Right kidney (tissue), 9 donors: ENCODE measurements at places on chromosomes 5 and 9.

GRCh38 chr5:81759632-81760005, 8.7 kb upstream of the SSBP2 start:
- DNase-seq = no peak

DNA sequence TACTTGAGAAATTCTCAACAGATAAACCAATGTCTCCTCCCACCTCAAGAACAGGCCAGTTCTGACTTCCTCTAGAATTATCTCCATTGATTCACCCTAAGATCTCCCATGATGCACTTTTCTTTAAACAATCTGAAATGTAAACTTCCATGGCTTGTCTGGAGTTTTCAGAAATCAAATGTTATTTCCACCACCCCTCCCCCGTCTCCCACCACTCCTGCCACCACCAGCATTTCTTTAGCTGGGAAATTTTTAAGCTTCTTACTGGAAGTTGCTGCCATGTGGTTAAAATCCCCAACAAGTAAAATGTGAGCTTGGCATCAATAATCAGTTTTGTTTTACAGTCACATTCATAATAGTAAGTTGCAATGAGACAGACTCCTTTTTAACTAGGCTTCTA, 32.8 kb upstream of the BASP1 start:
- DNase-seq = no peak

GRCh38 chr5:33684496-33685159, 207.2 kb downstream of the ADAMTS12 start:
- DNase-seq = no peak

GRCh38 chr5:67259548-67260215, 63.1 kb upstream of the CD180 start:
- DNase-seq = no peak

DNA sequence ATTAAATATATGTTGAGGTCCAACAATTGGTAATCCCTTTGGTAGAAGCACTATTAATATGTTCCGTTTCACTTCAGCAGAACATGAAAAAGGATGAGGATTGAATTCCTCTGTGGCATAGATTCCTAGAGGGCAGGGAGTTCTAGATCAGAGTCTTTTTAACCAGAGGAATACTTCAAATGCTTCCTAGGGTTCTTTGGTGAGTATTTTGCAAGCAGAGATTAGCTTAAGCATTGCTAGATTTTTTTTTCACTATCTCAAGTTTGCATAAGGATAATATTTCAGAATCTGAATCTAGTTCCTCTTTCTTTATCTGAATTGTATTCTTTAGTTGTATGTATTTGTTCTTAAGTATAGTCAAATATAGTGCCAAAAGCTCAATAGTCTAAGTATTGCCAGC, 116.6 kb upstream of the ADAMTSL1 start:
- no peak for DNase-seq

DNA sequence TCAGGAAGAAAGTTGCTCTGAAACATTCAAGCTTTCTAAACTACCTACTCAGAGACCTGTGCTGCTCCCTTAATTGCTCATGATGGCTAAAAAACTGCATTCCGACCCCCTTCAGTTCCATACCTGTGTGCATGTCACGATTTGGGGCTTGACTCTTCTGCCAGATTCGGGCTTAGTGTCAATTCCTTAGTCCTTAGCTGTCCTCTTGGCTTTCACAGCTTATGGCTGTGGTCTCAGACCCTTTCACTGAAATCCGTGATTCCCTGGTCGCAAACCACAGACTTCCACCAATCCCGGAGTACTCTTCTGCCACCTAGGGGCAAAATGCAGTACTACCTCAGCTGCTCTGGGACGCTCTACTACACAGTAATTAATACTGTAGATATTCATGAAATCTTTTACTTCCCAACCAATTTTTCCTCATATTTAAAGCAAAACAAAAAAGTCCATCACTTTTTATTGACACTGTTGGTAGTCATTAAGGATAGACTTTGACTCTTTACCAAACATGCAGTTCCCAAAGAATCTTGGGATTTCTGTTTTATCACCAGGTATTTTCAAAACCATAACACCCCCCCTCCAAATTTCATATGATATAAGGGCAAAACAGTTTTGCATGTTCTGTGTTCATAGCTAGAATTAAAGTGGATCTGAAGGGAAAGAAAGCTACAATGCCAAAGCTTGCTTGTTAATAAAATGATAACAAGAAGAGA, 617.4 kb downstream of the SLCO4C1 start:
- DNase-seq = peak; percentile 54

DNA sequence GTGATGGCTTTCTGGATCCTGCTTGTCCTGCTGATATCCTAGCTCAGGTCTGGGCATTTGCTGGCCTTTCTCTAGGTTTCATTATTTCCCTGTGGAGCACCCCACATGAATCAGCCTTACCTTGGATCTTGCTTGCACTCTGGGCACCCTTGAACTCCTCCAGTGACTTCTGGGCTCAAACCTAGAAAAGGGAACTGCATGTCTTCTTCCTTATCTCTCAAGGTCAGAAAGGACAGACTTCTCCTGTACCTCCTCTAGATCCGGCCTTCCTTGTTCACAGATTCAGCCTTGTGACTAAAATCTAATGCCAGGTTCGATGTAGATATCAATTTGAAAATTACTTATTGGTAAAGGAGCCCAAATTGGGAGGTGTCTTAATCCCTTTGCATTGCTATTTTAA, 267.9 kb downstream of the PARP8 start:
- DNase-seq = no peak

- DNase-seq = no peak
Observed at GRCh38 chr9:133132174-133132573, 11.1 kb upstream of the RALGDS start.

DNA sequence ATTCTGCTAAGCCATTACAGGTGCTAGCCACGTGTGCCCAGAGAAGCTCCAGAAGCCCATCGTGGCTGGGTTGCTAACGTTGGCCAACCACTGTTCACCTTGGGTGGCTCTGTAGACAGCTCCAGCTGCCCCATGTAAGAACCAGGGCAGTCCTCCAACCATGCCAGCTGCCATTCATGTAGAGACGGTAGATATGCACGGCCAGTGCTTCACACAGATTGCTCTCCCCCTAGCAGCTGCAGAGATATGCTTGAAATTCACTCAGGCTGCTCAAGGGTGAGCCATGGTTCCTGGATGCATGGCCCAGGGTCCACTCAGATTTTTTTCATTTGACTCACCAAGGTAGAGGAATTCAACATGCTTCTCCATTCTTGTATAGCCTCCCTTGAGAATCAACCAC, 31.0 kb downstream of the GADD45G start:
- no peak for DNase-seq

DNA sequence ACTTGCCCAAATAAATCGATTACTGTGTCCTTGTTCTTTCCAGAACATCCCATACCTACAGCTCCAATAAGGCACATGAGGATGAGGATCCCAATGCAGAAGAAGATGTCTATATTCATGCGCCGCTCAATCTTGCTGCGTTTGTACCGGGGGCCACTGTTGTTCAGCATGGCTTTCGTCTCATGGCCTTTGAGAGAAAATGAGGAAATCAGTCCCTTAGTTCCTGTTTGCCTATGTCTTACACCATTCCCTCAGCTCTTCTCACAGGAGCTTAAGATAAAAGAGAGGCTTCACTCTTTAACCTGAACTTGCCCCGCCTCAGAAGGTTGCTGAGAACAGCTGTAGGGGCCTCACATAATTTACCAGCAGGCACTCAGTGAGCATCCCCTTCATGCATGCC, 211.6 kb downstream of the ATP10B start:
- DNase-seq = no peak

- no peak for DNase-seq
Observed at GRCh38 chr5:53712327-53712726, 151.9 kb downstream of the NDUFS4 start.

- no peak for DNase-seq
Observed at GRCh38 chr5:16806711-16807546, 129.2 kb downstream of the MYO10 start.

- no peak for DNase-seq
Observed at GRCh38 chr5:88831816-88832215, 51.2 kb downstream of the MEF2C start.

- no peak for DNase-seq
Observed at GRCh38 chr5:151665613-151666012, 21.1 kb downstream of the SPARC start.

GRCh38 chr9:69976152-69976551, 67.5 kb upstream of the MAMDC2 start:
- no peak for DNase-seq

DNA sequence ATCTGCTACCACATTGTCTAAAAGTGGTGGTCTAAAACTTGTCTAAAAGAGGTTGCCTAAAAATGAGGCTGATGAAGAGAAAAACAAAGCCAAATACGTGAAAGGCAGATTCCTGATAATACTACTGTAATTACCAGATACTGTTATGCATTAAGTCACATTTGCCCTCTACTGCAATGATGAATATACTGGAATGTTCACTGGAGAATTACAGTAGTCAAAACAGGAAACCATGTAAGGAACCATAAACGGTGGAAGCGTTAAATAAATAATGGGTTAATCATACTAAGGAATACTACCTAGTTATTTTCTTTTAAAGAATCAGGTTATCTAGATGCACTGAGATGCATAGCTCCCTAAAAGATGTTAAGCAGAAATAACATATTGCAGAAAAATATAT, 201.3 kb downstream of the MCTP1 start:
- DNase-seq = no peak

DNA sequence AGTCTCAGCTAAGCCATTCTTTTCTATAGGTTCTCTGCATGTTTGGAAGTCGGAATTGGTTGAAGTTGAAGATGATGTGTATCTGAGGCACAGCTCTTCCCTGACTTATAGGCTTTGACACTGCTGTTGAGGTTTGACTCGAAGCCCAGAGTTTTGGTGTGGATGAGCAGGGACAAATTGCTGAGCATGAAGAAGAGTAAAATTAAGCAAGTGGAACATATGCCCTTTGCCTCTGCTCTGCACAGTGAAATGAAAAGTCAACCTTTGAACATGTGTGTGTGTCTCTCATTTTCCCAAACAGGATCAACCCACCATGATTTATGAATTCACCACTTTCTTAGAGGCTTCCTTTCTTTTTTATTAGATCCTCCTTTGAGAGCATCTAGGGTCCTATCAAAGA, 8.5 kb downstream of the HMHB1 start:
- no peak for DNase-seq

GRCh38 chr9:128863647-128864046, 18.1 kb downstream of the KYAT1 start:
- peak; percentile 65 for DNase-seq

DNA sequence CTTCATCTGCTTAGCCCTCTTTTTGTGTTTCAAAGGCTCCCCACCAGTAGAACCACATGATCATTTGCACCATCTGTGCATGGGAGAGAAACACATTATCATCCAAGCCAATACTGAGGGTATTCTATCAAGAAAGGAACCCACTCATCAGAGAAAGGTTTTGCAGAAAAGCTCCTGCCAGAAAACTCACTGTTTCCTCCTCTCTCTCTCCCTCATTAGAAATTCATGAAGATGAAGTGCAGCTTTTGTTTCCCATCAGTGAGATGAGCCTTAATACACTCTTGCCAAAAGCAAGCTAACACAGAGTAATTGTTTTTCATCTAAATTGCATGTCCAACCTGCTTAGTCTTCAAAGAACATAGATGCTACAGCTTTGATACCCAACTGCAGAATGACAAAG, 142.4 kb upstream of the GRAMD2B start:
- no peak for DNase-seq

GRCh38 chr5:139637438-139638089, 10.6 kb upstream of the CXXC5 start:
- DNase-seq = peak; percentile 86

- DNase-seq = no peak
Observed at GRCh38 chr9:9521033-9521779, 1091.6 kb downstream of the PTPRD start.
